ENCODE measurements at places on chromosomes 4 and X.

GRCh38 chr4:90328558-90328957 lies 201.4 kb downstream of the CCSER1 start:
- DNase-seq: no peak

- no peak for DNase-seq
Observed at GRCh38 chr4:22988526-22988925, 295.8 kb downstream of the GBA3 start.

GRCh38 chr4:114046331-114046730 lies 66.9 kb upstream of the ARSJ start:
- DNase-seq: no peak

- no peak for DNase-seq
Observed at GRCh38 chrX:6990552-6991193, 156.8 kb upstream of the STS start.

- no peak for DNase-seq
Observed at GRCh38 chrX:88940904-88941303, 193.9 kb downstream of the CPXCR1 start.

- no peak for DNase-seq
Observed at GRCh38 chr4:43103048-43103447, 210.5 kb downstream of the GRXCR1 start.

GRCh38 chrX:139932901-139933796 lies at the start of gene ATP11C:
ATP11C (minus strand) TSS chrX:139933053; CDS start chrX:139932042, 1,011 bp downstream.
- DNase-seq: no peak
